Stimulated activated CD4-positive, alpha-beta T cell treated with anti-CD3 and anti-CD28 coated beads, TNF-alpha, amount 100 ng/mL, for 1 hour (primary cell): ENCODE measurements at places on chromosomes 4 and X.

GRCh38 chrX:135213200-135213844, 38.5 kb upstream of the ETDA start:
- no peak for DNase-seq

DNA sequence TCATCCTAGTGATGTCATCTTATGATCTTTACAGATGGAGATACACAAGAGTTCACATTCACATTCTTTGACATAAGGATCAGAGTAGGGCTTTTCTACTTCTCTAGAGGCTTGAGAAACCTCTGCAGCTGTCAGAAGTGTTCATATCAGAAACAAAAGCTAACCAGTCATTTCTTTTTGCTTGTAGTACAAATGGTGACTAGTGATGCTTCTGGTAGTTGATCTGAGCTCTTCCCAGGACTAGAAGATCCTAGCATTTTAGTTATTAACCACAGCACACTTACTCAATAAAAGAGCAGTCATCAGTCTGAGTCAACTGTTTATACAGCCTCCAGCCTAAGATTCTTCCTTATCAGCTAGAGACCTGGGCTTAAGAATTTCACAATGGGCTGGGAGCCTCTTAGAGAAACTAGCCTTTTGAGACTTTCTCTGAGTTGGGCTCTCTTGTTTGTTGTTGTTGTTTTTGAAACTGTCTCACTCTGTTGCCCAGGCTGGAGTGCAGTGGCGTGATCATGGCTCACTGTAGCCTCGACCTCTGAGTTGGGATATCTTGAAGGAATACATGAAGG, 84.1 kb downstream of the TMEM164 start:
- DNase-seq, result no peak

DNA sequence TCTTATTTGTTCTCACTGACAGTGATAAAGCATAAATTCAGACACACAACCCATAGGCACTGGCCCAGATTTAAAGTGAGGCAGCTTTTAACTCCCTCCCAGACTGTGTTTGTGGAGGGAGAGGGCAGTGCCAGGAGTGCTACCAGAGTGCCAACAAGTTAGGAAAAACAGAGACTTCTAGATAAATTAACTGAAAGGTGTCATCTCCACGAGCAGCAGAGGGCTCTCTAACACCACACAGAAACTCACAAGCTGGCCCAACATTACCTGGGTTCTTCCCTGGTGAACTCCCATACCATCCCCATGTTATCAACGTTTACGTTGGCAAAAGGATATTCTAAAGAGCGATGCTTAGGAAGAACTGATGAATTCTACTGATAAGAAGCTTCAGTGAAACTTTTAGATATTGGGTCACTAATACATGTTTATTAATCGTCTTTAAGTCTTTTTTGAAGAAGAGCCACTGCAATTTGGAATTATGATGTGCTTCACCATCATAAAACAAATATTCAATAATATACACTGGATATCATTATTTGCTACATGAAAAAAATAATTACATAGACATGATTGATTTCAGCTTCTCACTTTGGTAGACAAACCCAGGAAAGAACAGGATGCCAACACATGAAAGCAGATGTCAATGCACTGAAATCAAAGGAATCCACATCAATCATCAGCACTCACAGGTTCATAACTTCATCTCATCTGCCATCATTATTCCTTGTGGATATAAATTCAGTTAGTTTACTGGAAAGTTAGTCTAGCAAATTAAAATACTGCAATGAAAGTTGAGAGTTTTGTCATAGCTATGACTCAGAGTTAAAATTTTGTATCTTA, 121.2 kb upstream of the NAP1L5 start:
- DNase-seq, result no peak

DNA sequence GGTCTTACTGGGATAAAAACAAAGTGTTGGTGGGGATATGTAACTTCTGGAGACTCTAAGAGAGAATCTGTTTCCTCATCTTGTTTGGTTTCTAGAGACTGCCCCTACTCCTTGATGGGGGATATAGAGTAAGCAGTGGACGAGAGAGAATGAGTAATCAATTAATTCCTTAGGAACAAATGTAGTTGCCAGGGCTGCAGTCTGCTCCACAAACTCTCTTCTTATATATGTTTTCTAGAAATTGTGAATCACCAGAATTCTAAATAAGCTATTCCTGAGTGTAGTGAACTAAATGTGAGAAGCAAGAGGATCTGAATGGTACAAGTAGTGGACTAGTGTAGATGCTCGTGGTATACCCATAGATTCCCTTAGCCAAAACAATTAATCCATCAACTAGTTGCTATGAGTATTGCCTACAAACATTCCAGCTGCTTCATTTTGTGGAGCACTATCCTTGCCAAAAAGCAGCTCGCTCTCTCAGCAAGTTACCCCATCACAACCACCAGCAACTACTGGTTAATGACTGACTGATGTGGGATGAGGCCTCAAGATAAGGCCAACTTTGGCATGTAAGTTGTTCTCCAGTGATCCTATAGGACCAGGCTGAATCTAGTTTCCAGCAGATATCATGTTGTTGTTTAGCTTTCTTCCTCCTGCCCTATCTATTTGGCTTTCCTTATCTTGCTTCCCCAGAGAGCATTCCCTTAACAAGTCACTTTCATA, 273.0 kb downstream of the SLC7A11 start:
- no peak for DNase-seq

- no peak for DNase-seq
These were observed 43.5 kb upstream of the SERTM2 start for GRCh38 chrX:111467896-111468295.

DNA sequence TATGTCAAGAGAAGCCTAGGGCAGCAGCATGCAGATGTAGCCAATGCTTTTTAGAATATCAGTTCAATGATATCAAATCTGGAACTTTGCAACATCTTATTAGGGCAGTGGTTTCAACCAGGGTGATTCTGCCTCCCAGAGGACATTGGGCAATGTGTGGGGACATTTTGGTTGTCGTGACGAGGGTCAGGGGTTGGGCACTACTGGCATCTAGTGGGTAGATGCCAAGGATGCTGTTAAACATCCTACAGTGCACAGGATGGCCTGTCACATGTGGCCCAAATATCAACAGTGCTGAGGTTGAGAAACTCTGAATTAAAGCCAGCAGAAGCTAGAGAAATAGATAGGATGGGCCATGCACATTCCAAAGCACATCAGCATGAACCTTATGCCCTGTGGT, 152.3 kb downstream of the AMELX start:
- no peak for DNase-seq

DNA sequence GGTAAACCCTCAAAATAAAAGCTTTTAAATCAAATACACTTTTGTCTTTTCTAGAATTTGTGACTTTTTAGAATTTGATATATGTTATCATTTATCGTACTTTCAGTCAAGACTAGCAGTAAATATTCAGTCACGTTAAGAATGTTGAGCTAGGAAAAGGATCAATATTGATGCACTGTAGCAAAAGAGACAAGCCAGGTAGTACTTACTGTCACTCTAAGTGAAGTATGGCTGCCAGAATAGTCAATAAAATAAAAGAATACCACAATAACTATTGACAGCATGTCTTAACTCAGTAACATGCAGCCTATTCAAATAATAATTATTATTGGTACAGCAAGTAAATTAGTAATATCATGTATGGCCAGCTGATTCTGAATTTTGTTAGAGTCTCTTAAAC, 43.6 kb upstream of the GPRIN3 start:
- no peak for DNase-seq

DNA sequence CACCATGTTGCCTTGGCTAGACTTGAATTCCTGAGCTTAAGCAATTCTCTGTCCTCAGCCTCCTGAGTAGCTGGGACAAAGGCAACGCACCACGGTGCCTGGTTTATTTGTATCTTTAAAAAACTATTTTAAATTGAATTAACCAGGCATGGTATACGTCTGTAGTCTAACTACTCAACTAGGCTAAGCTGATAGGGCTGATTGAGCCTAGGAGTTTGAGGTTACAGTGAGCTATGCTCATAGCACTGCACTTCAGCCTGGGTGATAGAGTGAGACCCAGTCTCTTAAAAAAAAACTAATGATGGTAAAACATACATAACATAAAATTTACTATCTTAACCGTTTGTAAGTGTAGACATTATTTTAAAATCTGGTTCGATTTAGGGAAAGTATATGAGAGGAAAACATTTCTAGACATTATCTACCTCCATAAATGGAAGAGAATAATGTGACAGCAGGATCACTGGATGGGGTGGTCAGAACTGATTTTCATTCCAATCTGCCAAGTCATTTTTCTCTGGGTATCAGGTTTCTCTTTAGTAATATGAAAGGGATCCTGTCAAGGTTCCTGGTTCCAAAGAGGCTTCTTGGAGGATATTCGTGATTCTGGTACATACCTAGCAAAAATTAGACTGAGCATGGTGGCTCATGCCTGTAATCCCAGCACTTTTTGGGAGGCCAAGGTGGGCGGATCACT, 8.7 kb upstream of the ITGB1BP2 start:
- no peak for DNase-seq

DNA sequence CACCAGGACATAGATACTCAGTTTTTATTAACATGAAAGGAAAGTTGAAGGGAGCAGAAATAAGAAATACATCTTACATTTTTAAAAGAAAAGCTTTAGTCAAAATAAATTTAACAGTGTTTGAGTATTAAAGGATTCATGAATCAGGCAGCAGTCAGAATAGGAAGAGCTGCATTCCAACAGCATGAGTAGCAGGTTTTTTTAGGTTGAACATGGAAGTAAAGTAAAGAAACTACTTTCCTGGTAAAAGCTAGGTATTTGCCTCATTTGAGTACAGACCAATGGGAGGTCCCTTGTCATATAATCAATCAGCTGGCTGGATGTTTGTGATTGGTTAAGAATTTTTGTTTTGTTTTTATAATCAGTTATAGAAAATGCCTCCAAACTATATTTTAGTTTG, 645.9 kb upstream of the INTU start:
- no peak for DNase-seq

- no peak for DNase-seq
These were observed 20.4 kb upstream of the SEPSECS start for GRCh38 chr4:25180524-25181131.

DNA sequence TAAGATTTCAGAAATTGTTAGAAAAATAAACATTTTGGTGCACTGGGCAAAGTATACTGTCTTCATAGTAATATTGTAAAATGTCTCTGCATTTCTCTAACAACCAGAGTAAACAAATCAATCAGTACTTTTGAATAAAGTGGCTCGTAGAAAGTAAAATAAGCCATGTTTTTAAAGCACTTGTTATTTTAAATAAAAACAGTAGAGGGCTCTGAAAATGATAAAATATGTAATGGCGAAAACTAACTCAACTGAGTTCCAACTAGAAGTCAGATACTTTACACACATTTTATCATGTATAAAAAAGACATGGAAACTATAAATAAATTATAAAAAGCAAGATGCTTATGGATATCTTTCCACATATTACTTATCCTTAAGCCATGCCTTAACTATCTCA, 1134.4 kb downstream of the PDHA2 start:
- no peak for DNase-seq

- DNase-seq, result no peak
These were observed 101.5 kb downstream of the CCDC160 start for GRCh38 chrX:134338527-134338926.

GRCh38 chrX:32126997-32127396, 1055.2 kb upstream of the FTHL17 start:
- DNase-seq, result no peak

GRCh38 chrX:152988536-152989291, 5.2 kb downstream of the PNMA5 start:
- DNase-seq, result no peak

- no peak for DNase-seq
These were observed 121.3 kb downstream of the PRKX start for GRCh38 chrX:3592184-3592583.

GRCh38 chr4:38624311-38624710, 39.7 kb upstream of the KLF3 start:
- no peak for DNase-seq

GRCh38 chr4:87738483-87738882, 60.9 kb upstream of the IBSP start:
- DNase-seq, result no peak

DNA sequence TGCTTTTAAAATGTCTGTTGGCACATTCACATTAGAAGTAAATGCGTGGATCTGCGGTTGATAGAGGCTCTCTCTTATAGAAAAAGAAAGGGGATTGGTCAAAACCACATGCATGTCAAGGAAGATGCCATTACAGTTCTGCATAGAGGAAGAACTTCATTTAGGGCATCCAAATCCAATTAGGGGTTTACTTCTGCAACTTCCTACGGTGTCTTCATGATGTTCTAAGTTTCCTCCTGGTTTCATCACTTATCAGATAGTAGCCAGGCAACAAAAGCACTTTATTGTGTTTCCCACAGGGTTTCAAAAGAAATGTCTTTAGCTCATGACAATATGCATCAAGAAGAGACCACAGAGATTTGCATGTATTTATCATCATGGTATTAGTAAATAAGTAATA, 136.0 kb upstream of the HPGD start:
- no peak for DNase-seq

DNA sequence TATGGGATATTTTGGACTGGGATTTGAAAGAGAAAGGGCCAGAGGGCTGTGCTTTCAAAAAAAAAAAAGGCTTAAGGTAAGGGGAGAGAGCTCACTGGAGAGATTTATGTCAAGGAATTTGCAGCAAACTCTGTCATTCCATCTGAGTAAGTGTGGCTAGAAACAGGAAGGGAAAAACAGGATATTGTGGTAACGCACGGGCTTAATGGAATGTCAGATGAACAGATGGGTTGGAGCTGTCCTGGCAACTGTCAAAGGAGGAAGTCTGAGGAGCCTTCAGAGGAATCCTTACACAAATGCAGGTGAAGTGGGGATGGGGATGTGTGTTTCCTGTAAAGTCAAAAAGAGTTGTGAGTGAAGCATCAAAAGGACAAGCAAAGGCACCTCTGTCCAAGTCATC, 15.1 kb upstream of the NKX3-2 start:
- no peak for DNase-seq

DNA sequence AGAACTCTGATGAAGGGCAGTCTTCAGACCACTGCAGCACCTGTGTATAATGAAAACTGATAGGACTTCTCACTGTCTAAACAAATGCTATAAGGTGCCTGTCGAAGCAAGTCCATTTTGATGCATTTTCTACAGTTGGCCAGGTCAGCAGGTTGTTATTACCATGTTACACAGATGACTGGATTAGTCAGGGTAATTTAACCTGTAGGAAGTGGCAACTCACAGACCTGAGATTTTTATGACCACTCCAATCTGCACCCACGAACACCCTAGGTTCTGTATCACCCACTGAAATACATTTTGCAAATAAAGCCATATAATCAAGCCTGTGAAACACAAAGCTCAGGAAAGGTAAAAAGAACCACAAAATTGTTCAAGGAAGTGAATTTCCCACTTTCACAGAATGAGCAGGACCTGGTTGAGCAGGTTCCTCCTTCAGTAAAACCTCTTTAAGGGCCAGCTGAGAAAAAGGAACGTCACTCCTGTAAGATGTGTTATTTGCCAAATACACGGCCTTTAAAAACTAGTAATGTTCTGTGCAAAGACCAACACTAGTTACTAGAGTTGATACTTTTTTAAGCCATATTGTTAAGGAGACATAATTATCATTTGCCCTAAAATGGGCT, 12.7 kb downstream of the MAML3 start:
- DNase-seq, result no peak
